Left ventricle myocardium inferior (tissue), 1 donor: ENCODE measurements at places on chromosomes 5 and 9.

- DNase-seq, result no peak
- peaks cover 71% of the 10 kb centered on the region for H3K4me1 ChIP-seq
- peaks cover 16% of the 10 kb centered on the region for H3K36me3 ChIP-seq
- H3K4me3 ChIP-seq, result peak overlapping the region; percentile 97
- H3K27ac ChIP-seq, result peak overlapping the region; percentile 97
Observed at GRCh38 chr9:133374612-133375115, 1.2 kb downstream of the SURF4 start.

DNA sequence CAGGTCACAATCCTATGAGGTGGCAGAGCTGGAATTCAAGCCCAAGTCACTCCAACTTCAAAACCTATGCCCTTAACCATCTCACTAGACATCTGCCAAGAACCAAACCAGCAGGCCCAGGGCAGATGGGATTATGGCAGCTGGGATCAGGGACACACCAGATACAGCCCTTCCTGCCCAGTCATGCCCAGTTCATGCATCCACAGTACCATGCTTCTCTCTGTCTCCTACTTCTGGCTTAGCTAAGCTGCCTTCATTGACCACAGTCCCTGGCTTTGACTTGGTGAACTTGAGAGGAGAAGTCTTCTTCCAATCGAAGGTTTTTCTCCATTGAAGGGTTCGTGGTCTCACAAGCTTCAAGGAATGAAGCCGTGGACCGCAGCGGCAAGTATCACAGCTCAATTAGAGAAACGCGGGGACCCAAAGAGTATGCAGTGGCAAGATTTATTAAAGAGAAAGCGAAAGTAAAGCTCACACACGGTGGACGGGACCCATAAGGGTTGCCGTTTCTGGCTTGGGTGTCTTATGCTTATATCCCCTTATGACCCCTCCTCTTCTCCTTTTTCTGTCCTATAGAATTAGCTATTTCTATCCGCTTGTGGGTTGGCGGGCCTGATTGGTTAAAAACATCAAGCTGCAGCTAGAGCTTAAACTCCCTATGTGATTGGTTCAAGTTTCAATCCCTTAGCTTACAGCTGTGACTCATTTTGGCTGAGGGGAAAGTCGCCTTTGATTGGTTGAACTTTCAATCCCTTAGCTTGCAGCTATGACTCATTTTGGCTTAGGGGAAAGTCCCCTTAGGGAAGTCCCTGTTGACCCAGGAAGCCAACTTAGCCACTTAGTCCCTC is 101.2 kb downstream of the TRIM36 start:
- no peaks in the 10 kb centered on the region for H3K4me1 ChIP-seq
- H3K4me3 ChIP-seq, result no peak overlapping the region
- DNase-seq, result no peak
- H3K27ac ChIP-seq, result no peak overlapping the region
- peaks cover 37% of the 10 kb centered on the region for H3K27me3 ChIP-seq
- H3K36me3 ChIP-seq, result no peaks in the 10 kb centered on the region

GRCh38 chr5:10364186-10364689 is 10.7 kb downstream of the MARCHF6 start:
- H3K36me3 ChIP-seq, result no peaks in the 10 kb centered on the region
- no peak for DNase-seq
- no peak overlapping the region for H3K4me3 ChIP-seq
- H3K4me1 ChIP-seq, result peaks cover 92% of the 10 kb centered on the region
- no peaks in the 10 kb centered on the region for H3K27me3 ChIP-seq

- H3K4me1 ChIP-seq, result no peaks in the 10 kb centered on the region
- no peak overlapping the region for H3K27ac ChIP-seq
- H3K27me3 ChIP-seq, result no peaks in the 10 kb centered on the region
- H3K4me3 ChIP-seq, result no peak overlapping the region
Observed at GRCh38 chr9:110389148-110389750, 51.6 kb upstream of the TXNDC8 start.

- H3K4me3 ChIP-seq, result no peak overlapping the region
- DNase-seq, result no peak
- peaks cover 51% of the 10 kb centered on the region for H3K4me1 ChIP-seq
Observed at GRCh38 chr5:170312666-170313065, 15.1 kb upstream of the LCP2 start.

DNA sequence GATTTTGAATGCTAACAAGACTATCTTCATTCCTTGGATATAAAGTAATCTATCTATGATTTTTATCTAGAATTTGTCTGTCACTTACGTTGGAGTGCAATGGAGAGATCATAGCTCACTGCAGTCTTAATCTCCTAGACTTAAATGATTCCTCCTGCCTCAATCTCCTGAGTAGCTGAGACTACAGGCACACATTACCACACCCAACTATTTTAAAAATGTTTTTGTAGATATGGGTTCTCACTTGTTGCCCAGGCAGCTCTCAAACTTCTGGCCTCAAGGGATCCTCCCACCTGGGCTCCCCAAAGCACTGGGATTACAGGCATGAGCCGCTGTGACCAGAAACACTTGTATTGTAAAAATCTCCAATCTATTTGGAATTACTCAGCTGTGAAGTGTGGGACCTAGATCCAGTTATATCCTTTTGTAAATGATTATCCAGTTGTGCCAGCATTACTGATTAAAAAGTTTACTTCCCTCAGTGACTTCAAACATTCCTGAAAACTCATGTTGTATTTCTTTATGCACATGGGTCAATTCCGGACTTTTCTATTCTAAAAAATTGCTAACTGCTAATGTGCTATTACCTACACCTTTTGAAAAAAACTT is 1793.8 kb upstream of the WWC1 start:
- DNase-seq, result no peak
- H3K27me3 ChIP-seq, result no peaks in the 10 kb centered on the region
- no peaks in the 10 kb centered on the region for H3K36me3 ChIP-seq
- H3K4me3 ChIP-seq, result no peak overlapping the region
- no peak overlapping the region for H3K27ac ChIP-seq

GRCh38 chr5:171913987-171914273 is 92.5 kb downstream of the FBXW11 start:
- peaks cover 17% of the 10 kb centered on the region for H3K36me3 ChIP-seq
- H3K4me1 ChIP-seq, result peaks cover 50% of the 10 kb centered on the region
- H3K27me3 ChIP-seq, result no peaks in the 10 kb centered on the region
- no peak overlapping the region for H3K27ac ChIP-seq
